ENCODE measurements at places on chromosomes 2 and 18.

- DNase-seq = no peak
Observed at GRCh38 chr2:64207573-64207972, 63.4 kb upstream of the PELI1 start.

GRCh38 chr18:78368726-78369125 lies 610.9 kb upstream of the SALL3 start:
- DNase-seq = no peak

- DNase-seq = no peak
Observed at GRCh38 chr2:213475433-213475832, 191.2 kb downstream of the SPAG16 start.

DNA sequence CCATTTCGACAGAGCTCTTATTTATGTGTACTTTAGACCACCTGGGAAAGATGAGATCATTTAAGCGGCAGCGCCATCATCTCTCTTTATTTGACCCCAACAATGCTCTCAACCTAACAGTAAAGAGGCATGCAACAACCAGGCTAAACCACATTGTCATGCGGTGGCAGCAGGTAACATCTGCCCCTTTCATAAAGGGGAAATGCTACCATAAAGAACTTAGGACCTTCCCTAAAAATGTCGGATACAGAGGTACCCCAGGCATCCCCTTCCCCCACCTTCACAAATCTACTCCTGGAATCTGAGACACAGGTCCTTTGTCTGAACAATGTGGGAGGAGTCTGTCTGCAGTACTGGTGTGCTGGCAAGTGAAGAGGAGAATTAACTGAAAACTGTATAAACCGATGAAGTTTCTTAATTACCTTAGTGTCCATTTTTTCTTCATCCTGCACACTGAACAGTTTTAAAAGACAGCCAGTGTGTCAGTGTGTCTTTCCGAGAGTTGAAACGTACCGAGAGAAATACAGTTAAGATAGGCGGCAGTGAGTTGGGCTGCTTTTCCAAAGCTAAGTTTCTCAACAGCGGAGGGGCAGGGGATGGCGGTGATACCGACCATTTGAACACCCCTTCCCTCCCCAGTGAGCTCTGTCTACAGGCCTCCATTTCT lies 1.9 kb downstream of the MEX3C start:
- peak; percentile 55 for DNase-seq

DNA sequence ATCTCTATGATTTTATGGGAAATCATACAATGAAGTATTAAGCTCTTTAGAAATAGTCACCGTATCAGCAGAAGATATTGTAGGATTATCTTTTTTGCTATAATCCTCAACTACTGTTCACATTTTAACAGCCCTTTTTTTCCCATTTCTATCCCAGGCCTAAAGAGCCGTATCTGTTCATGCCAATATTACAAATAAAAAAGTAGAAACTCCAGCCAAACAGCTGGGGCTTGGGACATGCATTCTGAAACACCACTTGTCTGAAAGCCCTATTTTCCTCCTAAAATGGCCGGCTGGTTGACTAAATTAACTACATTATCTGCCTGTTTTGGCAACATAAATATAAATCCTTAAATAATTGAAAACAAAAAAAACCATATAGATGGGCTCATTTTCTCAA lies 477.8 kb downstream of the CDH2 start:
- no peak for DNase-seq

DNA sequence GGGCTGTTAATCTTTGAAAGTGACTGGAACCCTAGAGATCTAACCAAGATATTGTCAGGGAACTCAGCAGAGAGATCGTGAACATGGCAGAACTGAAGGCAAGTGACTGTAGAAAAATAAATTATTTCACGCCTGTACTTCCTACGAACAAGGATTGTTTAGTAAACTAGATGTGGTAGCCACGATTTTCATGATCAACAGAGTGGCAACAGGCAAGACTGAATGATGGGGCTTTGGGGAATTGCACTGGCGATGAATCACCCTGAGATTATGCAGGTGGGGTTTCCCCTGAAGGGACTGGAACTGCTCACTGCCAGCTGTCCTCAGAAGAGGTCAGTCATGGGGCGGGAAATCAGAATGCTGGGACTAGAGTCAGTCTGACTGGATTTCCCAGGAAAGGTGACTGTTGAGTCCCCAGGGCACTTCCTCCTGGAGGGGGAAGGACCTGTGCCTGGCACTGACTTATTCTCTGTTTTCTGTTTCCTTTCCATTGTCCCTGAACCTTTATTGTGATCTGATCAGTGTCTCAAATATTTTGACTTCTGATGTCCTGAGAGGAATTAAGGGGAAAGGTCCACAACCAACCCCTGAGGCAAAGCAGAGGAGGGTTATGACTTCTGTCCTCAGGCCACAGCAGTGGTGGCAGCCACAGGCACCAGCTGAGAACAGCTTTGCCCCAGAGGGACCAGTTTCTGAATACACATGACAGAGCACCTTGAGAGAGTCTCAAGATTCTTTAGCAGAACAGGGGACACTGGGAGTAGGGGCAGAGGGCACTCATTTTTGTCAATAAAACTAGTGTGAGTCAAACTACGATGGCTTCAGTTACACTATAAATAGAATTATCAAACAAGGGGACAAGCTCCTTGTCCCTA lies 70.0 kb downstream of the NAB1 start:
- no peak for DNase-seq

DNA sequence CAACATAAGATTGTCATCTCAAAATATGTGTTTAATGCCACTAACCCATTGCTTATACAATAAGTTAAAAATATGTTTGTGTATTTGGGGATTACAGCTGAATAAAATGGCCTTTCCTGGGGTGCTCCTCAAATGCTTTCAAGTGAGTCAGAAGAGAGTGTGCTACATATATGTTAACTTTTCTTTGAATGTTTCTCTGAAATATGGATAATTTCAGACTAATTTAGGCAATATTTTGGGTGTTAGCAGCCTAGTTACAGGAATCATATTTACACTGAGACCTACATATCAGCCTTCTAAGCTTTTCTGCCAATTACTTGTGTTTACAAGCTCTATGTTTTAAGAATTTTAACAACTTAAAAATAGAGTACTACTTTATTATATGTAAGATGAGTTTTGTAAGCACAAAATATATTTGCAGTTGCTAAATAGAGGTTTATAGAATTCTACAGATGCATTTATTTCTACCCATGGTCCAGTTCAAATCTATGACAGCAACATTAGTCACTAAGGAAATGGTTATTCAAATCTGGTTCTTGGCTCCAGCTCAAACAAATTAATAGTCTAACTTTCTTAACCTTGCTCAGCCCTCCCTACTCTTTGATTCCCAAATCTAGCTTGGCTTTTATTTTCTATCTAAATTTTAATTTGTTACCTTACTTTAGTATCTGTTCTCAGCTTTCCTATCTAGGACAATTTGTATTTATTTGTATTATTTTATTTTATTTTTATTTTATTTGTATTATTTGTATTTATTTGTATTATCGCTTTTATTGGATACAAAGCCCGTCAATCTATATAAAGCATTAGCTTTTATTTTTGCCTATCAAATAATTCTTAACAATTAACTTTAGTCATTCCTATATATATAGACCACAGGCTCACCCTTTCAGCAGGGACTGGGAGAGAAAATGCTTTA lies 48.9 kb downstream of the FSIP2 start:
- DNase-seq = no peak

GRCh38 chr2:153595939-153596338 lies 117.4 kb upstream of the RPRM start:
- no peak for DNase-seq

DNA sequence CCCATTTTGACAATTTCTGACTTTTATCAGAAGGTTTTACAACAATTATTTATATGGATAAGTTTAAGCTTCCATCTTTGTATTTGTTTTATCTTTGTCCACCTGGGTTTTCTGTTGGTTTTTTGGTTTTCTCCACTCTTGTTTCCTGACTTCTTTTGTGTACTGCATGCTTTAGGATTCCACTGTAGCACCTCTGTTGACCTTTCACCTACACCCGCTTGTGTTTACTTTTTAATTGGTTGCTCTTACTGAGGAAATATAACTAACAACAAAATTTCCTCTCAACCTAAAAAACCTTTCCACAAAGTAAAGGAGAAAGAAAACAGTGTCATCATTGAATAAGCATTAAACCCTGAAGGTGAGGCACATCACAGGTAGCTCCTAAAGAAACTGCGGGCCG lies 39.8 kb upstream of the TTR start:
- DNase-seq = no peak

GRCh38 chr2:20164061-20164733 lies 60.7 kb downstream of the SDC1 start:
- no peak for DNase-seq

- no peak for DNase-seq
Observed at GRCh38 chr2:219851801-219852481, 224.5 kb downstream of the SLC4A3 start.

- peak; percentile 88 for DNase-seq
Observed at GRCh38 chr2:104853534-104854497, at the start of gene POU3F3. POU3F3 (plus strand) TSS chr2:104854115; CDS start chr2:104855511, 1,396 bp downstream.

DNA sequence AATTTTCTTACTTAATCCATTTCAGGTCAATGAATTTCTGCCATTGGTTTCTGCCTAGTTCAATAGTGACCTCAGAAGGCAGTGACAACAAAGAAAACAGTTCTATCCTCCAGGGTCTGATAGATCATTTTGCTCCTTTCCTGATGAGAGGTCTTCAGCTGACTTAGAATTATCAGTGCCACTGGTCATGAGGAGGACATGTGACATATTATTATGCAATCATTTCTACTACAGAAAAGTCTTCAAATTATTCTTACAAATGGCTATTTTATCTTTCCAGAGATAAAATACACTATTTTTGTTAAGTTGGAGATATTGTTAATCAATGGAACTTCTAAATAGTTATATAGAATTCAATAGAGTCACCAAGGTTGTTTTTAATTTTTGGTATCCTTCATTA lies 360.0 kb upstream of the GALNT5 start:
- DNase-seq = no peak

DNA sequence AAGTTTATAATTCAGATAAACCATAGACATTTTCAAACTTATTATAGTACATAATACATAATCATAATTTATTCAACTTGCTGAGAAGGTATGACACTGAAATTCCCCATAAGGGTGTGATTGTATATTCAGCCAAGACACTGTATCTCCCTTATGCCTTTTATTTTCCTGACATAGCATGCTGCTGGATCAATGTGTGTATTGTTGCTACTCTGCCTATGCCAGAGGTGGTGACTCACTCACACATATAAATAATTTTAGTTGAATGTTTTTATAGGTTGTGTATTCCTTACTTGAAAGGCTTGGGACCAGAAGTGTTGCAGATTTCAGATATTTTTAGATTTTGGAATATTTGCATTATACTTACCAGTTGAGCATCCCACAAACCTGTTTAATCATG lies 86.8 kb downstream of the VRK2 start:
- no peak for DNase-seq

- DNase-seq = no peak
Observed at GRCh38 chr2:142294225-142294624, 163.4 kb upstream of the LRP1B start.

DNA sequence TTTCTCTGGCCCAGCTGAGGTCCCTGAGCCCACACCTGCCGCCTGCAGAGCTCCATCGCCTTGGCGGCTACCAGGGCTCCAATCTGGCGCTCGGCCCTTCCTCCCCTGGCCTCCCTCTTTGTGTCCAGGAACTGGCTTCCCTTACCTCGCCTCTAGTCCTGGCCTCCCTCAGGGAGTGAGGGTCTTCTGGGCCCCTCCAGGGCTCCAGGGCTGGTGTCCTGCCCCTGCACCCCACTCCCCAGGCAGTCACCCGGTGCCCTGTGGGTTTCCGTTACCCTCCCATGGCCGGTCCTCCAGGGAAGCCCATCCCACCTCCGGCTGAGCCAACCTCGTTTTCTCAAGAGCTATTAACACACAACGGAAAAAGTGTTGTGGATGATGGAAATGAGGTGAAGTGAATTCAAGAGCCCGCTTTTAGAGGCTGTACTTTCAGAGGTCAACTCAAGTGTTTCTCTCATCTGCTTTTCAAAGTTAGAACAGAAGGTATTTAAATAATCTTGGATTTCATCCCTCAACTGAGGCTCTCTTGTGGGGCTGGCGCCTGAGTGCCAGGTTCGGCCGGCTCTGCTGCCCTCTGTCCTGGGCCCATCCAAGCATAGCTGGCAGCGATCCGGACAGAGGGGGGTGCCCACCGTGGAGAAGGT lies 131.9 kb downstream of the ASB1 start:
- DNase-seq = no peak

DNA sequence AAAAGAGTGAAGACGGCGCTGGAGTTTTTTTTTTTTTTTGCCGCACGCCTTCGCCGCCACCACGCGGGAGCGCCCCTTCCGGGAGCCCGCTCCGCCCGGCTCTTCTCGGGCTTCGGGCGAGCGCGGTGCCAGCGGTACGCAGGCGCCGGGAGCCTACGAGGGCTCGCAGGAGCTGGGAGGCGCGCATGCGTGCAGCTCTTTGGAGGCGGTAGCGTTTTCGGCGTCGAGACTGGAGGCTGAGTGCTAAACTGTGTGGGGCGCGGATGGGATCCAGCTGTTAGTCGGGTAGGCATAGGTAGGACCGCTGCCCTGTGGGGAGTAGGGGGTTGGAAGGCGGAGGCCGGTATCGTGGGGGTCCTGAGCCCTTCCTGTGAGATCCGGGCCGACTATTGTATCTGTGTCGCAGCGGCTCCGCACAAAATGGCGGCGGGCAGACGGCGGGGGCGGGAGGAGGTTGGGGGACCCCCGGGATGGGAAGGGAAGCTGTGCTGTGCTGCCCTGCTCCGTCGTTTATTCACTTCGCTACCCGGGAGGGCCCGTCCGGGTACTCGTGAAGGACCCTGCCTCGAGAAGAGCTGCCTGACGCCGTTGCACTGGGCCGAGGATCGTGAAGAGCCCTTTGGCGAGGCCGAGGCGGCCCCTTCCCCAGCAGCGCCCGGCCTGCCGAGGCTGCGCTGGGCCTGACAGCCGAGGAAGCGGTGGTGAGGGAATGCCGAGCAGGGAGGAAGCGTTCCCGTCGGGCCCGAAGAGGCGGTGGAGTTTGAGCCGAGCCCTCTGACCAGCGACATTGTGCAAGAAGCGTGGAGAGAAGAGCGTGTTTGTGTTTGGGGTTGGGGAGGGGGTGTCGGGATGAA lies at the start of gene ZNF638:
Gene ZNF638 (plus strand): TSS at position 202 of the 854 bp plus-strand sequence. CDS start 17,173 bp downstream, outside the sequence.
- peak; percentile 82 for DNase-seq

DNA sequence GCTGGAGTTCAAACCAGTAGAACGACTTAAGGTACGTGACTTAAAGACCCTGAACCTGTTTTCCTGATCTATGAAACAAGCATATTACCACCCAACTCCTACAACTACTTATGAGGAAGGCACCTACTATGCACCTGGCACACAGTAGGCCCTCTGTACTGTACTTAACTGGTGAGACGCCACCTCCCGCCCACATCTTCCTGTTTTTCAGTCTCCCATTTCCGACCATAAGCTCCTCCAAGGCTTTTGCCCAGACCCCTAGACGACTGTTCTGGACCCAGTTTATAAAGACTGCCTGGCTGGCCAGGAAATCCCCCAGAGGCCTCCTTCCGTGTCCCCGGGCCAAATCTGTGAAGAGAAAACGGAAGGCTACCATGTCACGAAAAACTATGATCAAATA lies 1.5 kb downstream of the GALNT14 start:
- no peak for DNase-seq

- no peak for DNase-seq
Observed at GRCh38 chr2:99936065-99936464, 206.3 kb downstream of the AFF3 start.

- DNase-seq = no peak
Observed at GRCh38 chr2:65700720-65701119, 268.3 kb upstream of the SPRED2 start.

- no peak for DNase-seq
Observed at GRCh38 chr18:56747032-56747658, 96.0 kb downstream of the WDR7 start.
